Tibial nerve (tissue), 4 donors: ENCODE measurements at places on chromosomes 16 and 17. TPM values are rescaled to one million over a fixed set of nuclear protein-coding genes. Genes with fewer than 3 reads are reported as not detected.

DNA sequence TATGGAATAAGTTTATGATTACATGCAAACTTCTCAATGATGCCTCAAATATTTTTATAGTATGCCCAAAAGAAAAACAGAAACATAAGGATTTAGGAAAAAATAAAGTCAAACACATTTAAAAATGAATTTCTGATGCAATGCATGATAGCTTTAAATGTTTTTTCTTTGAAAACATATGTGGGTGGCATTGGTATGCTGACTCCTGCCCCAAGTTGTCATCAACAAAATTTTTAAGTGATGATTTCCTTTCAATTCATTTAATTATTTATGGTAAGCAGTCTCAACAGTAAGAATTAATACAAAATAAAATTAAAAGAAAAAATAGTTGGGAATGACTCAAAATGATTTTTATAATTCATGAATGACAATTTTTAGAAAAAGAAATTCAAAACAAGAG, 104.9 kb downstream of the CEP112 start:
- H3K4me1 ChIP-seq = no peaks in the 10 kb centered on the region
- no peaks in the 10 kb centered on the region for H3K27me3 ChIP-seq
- DNase-seq = no peak
- H3K36me3 ChIP-seq = peaks cover 33% of the 10 kb centered on the region
- H3K27ac ChIP-seq = no peak overlapping the region

DNA sequence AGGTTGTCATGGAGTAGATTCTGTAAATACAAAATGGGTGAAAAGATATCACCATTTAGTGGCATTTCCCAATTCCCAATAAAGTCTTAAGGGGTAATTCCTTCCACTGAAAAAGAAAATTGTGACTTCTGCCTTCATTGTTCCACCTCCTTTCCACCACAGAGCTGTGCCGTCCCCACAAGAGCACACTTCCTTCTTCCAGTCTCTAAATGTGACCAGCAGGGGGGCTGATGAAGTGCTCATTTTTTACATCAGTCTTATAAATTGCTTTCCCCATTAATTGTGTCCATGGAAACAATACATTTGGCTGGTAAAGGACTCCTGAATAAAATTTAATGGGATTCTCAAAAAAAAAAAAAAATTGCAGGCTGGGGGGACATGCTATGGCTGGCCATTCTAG, 260.8 kb upstream of the PSMD7 start:
- no peak for DNase-seq
- no peaks in the 10 kb centered on the region for H3K27me3 ChIP-seq
- H3K4me1 ChIP-seq = no peaks in the 10 kb centered on the region
- no peaks in the 10 kb centered on the region for H3K36me3 ChIP-seq
- H3K27ac ChIP-seq = no peak overlapping the region

GRCh38 chr17:4436381-4436780, 2.6 kb downstream of the SPNS3 start:
- H3K36me3 ChIP-seq = no peaks in the 10 kb centered on the region
- H3K4me3 ChIP-seq = no peak overlapping the region
- DNase-seq = no peak
- H3K27ac ChIP-seq = no peak overlapping the region
- no peaks in the 10 kb centered on the region for H3K4me1 ChIP-seq
- H3K27me3 ChIP-seq = no peaks in the 10 kb centered on the region

DNA sequence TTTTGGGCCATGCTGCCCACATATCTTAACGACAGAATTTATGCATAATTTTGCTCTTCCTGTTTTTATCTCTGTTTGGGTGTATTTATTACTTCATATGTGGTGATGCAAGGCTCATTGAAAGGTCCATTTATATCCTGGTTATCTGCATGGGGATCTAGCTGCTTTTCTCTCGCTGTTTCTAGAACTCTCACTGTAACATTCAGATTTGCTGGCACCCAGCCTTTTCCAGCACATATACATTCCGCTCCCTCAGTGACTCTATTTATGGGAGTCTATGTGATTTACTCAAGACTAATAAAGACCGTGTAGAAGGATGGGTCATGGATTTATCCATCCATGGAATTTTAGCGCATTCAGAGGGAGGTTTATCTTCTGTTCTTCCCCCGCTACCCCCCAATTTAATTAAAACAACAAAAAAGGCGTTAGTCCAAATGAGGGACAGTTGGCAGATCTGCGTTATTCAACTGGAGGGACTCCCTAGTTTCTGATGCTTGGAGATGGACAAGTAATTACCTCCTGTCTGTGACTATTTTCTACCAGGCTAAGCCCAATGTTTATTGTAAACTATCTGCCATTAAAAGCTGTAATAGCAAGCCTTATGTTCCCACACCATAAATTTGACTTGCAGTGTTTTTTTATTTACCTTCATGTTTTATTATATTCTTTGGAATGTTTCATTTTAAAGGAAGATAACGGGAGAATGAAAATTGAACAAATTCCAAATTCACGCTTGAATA, 19.8 kb upstream of the MARCHF10 start:
- no peak overlapping the region for H3K27ac ChIP-seq
- no peaks in the 10 kb centered on the region for H3K27me3 ChIP-seq
- H3K4me3 ChIP-seq = no peak overlapping the region
- no peaks in the 10 kb centered on the region for H3K4me1 ChIP-seq
- no peak for DNase-seq
- no peaks in the 10 kb centered on the region for H3K36me3 ChIP-seq

PIRT gene
- not detected for total RNA-seq

DNA sequence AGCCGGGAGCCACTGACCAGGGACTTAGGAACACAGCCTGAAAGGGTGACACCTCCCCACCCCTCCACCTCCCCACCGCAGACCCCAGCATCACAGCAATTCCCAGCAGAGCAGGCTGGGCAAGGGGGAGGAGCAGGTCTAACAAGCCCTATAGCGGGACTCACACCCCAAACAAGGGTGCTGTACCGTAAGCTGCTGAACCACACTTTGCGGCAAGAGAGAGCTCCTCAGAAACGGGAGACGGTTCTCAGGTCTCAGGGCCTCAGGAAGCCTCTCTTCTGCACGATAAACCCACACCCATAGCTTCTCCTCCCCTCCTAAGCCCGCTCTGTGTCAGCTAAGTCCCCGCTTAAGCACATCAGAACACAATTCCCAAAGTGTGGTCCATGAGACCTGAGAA, 11.7 kb upstream of the COTL1 start:
- peaks cover 19% of the 10 kb centered on the region for H3K4me1 ChIP-seq
- no peak overlapping the region for H3K4me3 ChIP-seq
- no peak overlapping the region for H3K27ac ChIP-seq
- DNase-seq = no peak

DNA sequence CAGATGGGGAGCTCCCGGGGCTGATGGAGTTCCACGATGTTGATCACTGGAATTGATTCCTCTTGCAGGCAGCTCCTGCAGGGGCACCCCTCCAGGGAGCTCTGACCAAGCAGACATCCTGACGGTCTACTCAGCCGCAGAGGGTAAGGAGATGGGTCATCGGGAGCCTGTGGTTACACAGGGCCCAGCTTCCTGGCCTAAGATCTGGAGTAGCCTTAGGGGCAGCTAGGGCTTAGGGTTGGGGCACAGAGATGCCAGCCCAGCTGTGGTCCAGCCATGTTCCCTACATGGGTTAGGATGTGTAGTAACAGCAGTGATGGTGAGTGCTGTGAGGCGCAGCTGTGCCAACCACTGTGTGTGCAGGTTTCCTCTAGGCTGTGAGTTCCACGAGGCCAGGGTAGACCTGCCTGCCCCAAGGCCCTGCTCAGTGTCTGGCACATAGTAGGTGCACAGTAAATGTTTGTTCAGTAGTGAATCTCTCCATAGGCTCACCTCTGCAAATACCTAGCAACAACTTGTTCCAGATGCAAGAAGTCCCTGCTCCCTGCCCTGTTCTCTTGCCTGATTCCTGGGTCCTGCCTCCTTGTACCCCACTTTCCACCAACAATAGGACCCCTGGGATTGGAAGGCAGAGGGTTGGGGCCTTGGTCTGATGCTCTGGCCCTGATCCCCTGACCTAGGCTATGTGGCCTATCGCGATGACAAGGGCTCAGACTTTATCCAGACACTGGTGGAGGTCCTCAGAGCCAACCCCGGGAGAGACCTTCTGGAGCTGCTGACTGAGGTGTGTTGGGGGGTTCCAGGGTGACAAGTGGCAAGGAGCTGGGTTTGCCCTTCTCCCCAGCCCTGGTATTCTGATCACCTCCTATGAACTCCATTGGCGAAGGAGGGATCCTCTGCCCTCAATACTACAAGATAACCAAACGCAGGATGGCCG, 13.7 kb downstream of the ZNF213 start:
- no peak overlapping the region for H3K27ac ChIP-seq

IQCK gene
- 62.7 TPM for total RNA-seq

DNA sequence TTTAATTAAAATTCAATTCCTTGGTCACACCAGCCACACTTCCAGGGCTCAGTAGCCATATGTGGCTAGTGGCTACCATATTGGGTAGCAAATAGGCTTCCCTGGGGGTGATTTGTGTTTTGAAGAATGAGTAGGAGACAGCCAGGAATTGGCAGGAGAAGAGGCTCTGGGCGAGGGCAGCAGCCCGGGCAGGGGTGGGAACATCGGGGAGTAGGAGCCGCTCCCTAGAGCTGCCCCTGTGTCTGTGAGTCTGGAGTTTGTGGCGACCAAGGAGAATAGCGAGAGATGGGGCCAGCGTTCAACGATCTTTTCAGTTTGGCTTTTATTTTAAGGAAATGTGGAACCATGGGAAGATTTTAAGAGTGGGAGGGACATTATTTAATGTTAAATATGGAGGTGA, 81.7 kb downstream of the WIPI1 start:
- H3K4me3 ChIP-seq = no peak overlapping the region
- H3K36me3 ChIP-seq = peaks cover under 1% of the 10 kb centered on the region

DNA sequence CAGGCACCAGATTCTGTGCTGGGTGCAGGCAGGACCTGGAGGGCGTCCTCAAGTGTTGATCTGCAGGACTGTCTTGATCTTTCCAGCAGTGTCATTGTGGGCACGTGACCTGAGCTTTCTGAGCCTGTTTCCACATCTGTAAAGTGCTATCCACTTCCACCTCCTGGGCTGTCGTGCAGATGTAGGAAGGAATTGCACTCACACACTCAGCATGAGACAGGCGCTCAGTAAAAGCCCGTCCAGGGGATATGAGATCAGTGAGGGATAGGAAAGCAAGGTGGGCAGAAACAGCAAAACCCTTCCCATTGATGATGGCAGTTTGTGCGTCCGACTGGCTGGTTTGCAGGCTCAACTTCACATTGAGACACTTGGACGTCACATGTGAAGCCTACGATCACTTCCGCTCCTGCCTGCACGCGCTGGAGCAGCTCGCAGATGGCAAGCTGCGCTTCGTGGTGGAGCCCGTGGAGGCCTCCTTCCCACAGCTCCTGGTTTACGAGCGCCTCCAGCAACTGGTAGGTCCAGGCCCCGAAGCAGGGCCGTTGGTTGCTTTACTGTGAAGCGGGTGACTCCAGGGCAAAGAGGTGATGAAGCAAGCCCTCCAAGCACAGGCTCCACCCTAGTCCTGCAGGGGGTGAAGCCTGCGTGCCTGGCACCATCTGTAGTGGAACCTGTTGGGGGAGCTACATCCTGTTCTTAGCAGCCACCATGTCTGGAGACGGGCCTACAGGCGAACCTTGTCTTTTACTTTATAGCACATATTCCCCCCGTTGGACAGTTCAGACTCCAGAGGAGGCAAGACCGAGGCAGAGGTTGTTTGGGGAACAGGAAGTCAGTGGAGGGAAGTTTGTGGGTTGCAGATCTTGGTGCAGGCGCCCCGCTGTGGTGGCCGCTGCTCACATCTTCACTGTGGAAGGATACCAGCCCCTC, 23.0 kb downstream of the METTL22 start:
- no peak overlapping the region for H3K27ac ChIP-seq
- no peak overlapping the region for H3K4me3 ChIP-seq
- H3K27me3 ChIP-seq = no peaks in the 10 kb centered on the region
- H3K4me1 ChIP-seq = no peaks in the 10 kb centered on the region
- H3K36me3 ChIP-seq = peaks cover 2% of the 10 kb centered on the region

GRCh38 chr17:64326420-64327054, 63.5 kb upstream of the TEX2 start:
- peak overlapping the region; percentile 75 for H3K27ac ChIP-seq
- no peak overlapping the region for H3K4me3 ChIP-seq
- H3K27me3 ChIP-seq = no peaks in the 10 kb centered on the region
